ENCODE measurements at places on chromosomes 7 and 10.

DNA sequence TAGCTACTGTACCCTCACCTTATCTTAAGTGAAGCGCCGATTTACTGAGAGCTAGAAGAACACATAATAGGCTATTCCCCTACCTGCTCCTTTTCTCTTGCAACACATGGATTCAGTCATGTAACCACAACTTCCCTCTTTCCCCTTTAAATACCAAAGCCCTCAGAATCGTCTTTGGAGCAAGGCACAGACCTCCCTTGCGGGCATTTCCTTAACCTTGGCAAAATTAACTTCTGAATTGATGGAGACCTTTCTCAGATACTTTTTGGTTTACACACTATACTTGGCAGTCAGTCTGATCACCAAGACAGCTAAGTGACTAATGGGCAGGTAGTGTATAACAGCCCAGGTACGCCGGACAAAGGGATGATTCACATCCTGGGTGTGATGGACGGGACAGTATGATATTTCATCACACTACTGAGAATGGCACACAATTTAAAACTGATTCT is 72.7 kb upstream of the SEC61G start:
- peak; percentile 84 for DNase-seq

- DNase-seq, result no peak
These were observed 445 bp upstream of the PVRIG start for GRCh38 chr7:100219271-100219737.

- DNase-seq, result no peak
These were observed 167.9 kb upstream of the KIAA1217 start for GRCh38 chr10:24041034-24041433.

DNA sequence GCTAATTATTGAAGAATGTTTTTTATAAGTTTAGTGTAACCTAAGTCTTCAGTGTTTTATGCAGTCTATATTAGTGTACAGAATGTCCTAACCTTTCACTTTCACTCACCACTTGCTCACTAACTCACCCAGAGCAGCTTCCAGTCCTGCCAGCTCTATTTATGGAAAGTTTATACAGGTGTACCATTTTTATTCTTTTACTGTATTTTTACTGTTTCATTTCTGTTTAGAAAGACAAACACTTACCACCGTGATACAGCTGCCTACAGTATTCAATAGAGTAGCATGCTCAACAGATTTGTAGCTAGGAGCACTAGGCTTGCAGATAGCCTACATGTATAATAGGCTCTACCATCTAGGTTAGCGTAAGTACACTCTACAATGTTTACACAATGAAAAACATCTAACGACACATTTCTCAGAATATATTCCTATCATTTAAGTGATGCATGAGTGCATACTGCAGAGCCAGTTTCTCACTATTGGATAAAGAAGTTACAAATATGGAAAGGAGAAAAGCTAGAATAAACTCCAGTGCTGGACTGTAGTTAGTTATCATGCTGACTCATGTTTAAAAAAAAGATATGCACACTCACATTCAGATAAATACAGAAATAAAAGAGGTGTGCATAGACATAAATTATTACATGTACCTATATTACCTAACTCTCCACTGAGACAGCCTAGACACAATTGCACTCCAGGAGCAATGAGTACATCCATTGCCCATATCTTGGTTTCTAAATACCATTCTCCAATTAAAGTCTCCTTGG is 30.4 kb downstream of the STEAP1B start:
- DNase-seq, result no peak

GRCh38 chr10:14571866-14572507 is 202.7 kb downstream of the FAM107B start:
- DNase-seq, result no peak

DNA sequence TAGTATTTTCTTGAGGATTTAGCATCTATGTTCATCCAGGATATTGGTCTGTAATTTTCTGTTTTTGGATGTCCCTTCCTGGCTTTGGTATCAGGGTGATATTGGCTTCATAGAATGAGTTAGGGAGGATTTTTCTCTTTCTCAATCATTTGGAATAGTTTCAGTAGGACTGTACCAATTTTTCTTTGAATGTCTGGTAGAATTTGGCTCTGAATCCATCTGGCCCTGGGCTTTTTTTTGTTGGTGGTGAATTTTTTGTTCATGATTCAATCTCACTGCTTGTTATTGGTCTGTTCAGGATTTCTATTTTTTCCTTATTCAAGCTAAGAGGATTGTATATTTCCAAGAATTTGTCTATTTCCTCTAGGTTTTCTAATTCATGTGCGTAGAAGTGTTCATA is 192.7 kb downstream of the KIF20B start:
- DNase-seq, result no peak

- DNase-seq, result no peak
These were observed 90.1 kb upstream of the ADCY1 start for GRCh38 chr7:45484094-45484493.

DNA sequence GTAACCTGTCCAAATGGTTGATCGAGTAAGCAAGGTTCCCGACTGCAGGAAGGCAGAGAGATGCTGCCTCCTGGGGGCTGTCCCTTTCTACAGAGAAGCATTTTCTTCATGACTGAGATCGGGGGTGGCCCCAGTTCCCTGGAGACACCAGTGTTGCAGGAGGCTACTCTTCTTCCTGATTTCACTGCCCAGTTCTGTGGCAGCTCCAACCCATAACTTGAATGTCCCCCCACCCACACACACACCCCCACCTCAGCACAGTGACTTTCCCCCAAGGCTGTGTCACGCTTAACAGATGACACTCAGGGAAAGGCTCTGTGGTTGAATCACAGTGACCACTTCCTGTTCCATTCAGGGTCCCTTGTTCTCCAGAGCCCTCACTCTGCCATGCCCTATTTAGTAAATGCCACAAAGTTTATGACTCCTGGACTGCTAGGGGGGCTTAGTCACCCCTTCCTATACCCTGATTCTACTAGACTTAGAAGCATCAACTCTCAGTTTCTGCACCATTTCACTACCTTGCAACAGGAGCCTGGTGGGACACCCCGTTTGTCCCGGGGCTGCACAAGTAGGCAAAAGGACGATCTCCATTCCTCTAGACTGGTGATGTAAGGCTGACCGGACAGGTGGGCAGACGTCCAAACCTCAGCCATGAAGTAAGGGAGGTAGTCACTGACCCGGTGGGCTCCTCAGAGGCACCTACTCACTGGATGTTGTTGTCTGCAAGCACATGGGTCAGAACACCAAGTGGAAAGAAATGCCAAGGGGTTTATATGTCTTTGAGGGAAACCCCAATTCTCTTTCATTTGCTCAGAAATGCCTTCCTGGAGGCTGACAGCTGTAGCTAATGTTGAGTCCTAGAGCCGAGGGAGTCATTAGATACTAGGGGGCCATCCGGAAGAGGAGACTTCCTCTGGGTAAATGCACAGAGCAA is 31.3 kb upstream of the SMC3 start:
- peak; percentile 25 for DNase-seq

DNA sequence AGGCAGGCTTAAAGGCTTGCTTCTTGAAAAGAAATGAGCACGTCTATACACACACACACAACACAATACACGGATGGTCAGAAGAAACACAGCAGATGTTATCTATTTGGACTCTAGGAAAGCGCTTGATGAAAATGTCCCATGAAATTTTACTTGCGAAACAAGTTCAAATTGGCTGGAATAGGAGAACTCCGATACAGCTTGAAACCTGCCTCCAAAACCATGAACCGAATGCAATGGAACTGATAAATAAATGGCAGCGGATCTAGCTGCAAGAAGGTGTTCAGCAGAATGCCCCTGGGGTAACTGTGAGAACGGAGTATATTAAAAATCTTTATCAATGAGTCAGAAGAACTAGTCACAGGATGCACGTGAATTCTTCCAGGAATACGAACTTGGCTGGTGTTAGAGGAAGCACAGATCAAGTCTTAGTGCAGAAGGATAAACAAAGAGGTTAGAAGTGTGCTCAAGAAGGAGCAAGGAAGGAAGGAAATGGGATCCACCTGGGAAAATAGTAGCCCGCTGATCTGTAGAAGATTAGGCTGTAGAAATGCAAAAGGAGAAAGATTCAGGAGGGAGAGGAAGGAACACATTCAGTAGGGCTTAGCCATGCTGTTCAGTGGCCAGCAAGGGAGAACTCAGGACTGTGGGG is 142.0 kb upstream of the PRKCQ start:
- peak; percentile 44 for DNase-seq
